ENCODE measurements at places on chromosomes 7 and 10. TPM values are rescaled to one million over a fixed set of nuclear protein-coding genes. Genes with fewer than 3 reads are reported as not detected.

Gene ACBD7
- 0.27 TPM for total RNA-seq

GRCh38 chr10:24113901-24114300, 95.0 kb upstream of the KIAA1217 start:
- DNase-seq, result no peak

- no peak for DNase-seq
Measured at GRCh38 chr10:80517416-80518142, 20.1 kb upstream of the SH2D4B start.

DNA sequence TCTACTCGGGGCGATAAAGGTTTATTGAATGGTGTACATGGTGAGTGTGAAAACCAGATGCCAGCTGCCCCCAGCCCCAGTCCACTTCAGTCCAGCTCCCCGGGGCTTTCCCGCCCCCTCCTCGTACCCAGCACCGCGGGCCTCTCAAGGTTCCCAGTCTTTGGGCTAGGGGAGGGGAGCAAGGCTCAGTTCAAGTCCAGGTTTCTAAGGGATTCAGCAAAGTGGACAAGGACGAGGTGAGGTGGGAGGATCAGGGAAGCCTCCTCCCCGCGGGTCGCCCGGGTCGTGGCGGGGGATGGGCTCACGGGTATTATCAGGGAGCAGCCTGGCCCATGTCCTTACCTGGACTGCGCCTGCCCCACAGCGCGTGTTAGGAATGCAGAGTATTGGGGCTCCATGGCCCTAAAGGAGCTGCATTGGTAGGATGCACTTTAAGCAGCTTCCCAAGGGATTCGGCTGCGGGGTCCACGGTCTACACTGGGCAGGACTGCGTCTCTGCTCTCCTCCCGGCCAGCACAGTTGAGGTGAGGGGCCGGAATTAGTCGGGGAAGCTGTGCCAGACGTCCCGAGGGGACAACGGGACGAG, 541 bp upstream of the PFKFB3 start:
- no peak for DNase-seq

GRCh38 chr7:24346129-24346528, 62.1 kb downstream of the NPY start:
- DNase-seq, result peak; percentile 77

DNA sequence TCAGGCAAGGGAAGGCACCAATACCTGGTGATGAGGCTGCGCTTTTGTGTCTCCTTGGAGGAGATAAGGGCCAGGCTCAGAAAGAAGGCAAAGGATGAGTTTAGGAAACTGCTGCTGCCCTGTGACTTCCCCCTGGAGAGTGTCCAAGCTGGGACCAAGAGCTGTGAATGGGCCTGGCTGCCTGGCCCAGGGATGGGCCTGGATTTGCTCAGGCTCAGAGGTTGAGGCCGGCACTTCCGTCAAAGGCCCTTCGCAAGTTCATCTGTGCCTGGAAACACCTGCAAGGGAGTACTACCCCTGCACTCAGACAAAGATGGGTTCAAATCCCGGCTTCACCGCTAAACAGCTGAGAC, 50.5 kb upstream of the NANOS1 start:
- no peak for DNase-seq

DNA sequence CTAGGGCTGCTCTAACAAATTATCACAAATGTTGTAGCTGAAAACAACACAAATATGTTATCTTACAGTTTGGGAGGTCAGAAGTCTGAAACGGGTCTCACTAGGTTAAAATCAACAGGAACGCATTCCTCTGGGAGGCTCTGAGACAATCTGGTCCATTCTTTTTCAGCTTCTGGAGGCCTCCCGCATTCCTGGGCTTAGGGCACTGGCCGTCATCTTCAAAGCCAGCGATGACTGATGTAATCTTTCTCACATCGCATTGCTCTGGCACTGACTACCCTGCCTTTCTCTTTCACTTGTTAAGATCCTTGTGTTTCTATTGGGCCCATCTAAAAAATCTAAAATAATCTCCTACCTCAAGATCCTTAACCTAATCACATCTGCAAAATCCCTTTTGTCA, 1071.5 kb upstream of the C7orf33 start:
- no peak for DNase-seq

Data from HT1080 (cell line).